ENCODE measurements at places on chromosomes 3 and 15. TPM values are rescaled to one million over a fixed set of nuclear protein-coding genes. Genes with fewer than 3 reads are reported as not detected.

Gene CFAP100
- not detected for total RNA-seq

- no peak for DNase-seq
- no peaks in the 10 kb centered on the region for H3K36me3 ChIP-seq
- H3K4me1 ChIP-seq = no peaks in the 10 kb centered on the region
- H3K27me3 ChIP-seq = peaks cover 12% of the 10 kb centered on the region
Observed at GRCh38 chr15:31598620-31599019, 272.0 kb downstream of the KLF13 start.

GRCh38 chr3:82654708-82655107 is 893.3 kb upstream of the GBE1 start:
- no peaks in the 10 kb centered on the region for H3K4me1 ChIP-seq
- H3K27ac ChIP-seq = no peak overlapping the region
- no peak overlapping the region for H3K4me3 ChIP-seq
- H3K36me3 ChIP-seq = no peaks in the 10 kb centered on the region
- no peaks in the 10 kb centered on the region for H3K27me3 ChIP-seq

- H3K4me3 ChIP-seq = no peak overlapping the region
- DNase-seq = no peak
- no peaks in the 10 kb centered on the region for H3K4me1 ChIP-seq
- H3K27ac ChIP-seq = no peak overlapping the region
- no peaks in the 10 kb centered on the region for H3K36me3 ChIP-seq
Observed at GRCh38 chr3:122938783-122939425, 88.7 kb downstream of the SEMA5B start.

DNA sequence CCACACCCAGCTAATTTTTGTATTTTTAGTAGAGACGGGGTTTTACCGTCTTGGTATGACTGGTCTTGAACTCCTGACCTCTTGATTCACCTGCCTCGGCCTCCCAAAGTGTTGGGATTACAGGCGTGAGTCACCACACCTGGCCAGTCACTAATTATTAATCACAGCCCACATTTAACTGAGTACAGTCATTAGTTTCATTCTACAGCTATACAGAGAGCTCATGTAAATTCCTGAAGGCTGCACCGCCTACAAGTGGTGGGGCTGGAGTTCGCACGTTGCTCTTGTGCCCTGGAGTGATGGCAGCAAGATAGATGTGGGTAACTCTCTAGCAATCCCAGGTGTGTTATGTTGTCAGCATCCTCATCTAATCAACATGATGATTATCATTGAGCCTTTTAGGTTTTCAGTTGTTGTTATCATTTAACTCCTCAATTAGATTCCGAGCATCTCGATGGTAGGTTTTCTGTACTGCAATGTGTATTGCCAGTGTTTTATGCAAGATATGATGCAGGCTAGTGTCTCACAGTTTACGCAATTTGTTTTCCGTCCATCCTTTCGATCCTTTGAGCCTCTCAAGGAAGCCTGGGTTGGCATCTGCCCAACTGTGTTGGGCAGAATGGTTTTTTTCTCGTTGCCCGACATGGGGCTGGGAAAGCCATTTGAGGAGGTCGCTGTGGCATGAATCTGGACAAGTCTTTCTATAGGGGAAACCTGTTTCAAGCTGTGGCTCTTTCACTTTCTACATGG is 216.3 kb downstream of the LPP start:
- DNase-seq = no peak
- H3K27ac ChIP-seq = no peak overlapping the region
- H3K4me3 ChIP-seq = no peak overlapping the region
- peaks cover 6% of the 10 kb centered on the region for H3K36me3 ChIP-seq

DNA sequence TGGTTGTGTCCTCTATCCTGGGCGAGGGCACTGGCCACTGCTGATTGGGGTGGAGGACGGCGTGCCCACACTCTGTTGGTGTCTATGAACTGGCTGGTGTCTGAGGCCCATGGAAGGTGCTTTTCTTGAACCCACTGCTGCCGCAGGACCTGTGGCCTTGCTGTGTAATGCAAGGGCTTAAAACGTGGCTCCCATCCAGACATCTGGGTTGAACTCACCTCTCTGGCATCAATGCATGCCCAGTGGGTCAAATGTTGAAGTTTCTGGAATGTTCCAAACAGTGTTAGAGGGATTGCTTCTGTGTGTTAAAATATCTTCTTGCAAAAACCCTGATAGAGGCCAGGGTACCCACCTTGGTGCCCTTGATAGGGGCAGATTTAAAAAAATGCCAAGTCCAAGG is 42.6 kb downstream of the FAM3D start:
- no peak overlapping the region for H3K4me3 ChIP-seq
- no peaks in the 10 kb centered on the region for H3K27me3 ChIP-seq
- no peak for DNase-seq

GRCh38 chr15:92118162-92118935 is 264.8 kb downstream of the SLCO3A1 start:
- no peaks in the 10 kb centered on the region for H3K4me1 ChIP-seq
- no peak overlapping the region for H3K4me3 ChIP-seq
- no peak overlapping the region for H3K27ac ChIP-seq
- DNase-seq = no peak
- H3K27me3 ChIP-seq = no peaks in the 10 kb centered on the region

DNA sequence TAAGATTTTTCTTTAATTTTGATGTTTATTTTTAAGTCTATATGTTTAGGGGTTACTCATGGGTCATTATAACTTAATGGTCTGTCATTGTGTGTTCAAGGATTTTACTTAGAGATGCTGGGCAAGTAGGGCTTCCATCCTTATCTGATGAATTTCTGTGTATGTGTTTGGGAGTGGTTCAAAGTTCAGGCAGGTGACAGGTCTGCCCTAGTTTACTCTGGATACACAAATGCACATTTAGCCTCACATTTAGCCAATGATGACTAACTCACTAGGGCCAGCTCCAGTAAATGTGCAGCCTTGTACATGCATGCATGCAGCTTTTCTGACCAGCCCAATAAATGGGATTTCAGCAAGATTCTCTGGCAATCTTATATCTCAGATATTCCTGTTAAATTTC is 554.1 kb downstream of the SI start:
- H3K27me3 ChIP-seq = no peaks in the 10 kb centered on the region
- H3K4me1 ChIP-seq = no peaks in the 10 kb centered on the region
- DNase-seq = no peak
- no peak overlapping the region for H3K27ac ChIP-seq
- H3K36me3 ChIP-seq = no peaks in the 10 kb centered on the region

- peak overlapping the region; percentile 99 for H3K27ac ChIP-seq
- peak overlapping the region; percentile 98 for H3K4me3 ChIP-seq
- peaks cover 53% of the 10 kb centered on the region for H3K4me1 ChIP-seq
- H3K27me3 ChIP-seq = no peaks in the 10 kb centered on the region
- peak; percentile 67 for DNase-seq
Observed at GRCh38 chr15:44712346-44713005, 1.2 kb downstream of the B2M start.

- no peaks in the 10 kb centered on the region for H3K36me3 ChIP-seq
- H3K27ac ChIP-seq = no peak overlapping the region
- peaks cover 29% of the 10 kb centered on the region for H3K4me1 ChIP-seq
- no peak overlapping the region for H3K4me3 ChIP-seq
Observed at GRCh38 chr3:48015431-48016180, 610 bp downstream of the MAP4 start.

DNA sequence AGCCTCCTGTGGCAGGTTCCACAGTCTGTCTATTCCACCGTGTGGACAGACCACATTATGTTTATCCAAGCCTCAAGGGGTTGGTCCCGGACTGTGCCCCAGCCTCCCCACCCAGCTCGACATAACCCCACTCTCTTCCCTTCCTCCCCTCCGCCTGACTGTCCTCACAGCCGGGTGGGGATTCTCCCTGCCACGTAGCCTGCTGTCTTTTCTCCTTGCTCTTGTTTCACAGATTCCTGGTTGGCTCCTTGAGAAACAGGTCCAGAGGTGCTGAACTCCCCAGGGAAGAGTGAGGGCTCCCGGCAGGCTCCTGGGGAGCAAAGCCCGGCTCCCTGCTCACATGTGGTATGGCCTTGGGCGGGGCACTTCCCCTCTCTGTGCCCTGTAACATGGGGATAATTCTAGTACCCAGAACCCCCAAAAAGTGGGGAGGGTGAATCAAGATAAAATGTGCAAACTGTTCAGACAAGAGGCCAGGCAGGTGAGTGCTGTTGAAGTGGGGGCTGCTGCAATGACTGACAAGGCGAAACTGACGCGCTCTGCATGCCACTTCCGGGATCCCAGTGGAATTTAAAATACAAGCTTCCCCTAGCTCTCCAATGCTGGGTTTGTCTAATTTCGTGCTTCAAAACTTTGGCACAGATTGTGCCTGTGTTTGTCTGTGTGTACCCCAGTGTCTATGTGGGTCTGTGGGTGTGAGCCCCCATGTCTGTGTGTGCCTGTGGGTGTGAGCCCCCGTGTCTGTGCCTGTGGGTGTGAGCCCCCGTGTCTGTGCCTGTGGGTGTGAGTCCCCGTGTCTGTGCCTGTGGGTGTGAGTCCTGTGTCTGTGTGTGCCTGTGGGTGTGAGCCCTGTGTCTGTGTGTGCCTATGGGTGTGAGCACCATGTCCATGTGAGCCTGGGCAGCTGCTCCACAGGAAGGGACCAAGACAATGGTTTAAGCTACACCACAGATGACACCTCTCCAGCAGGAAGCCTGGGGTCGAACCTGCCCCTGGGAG is 160.6 kb upstream of the IQSEC1 start:
- peaks cover 24% of the 10 kb centered on the region for H3K4me1 ChIP-seq
- peak overlapping the region; percentile 53 for H3K27ac ChIP-seq
- no peak for DNase-seq

DNA sequence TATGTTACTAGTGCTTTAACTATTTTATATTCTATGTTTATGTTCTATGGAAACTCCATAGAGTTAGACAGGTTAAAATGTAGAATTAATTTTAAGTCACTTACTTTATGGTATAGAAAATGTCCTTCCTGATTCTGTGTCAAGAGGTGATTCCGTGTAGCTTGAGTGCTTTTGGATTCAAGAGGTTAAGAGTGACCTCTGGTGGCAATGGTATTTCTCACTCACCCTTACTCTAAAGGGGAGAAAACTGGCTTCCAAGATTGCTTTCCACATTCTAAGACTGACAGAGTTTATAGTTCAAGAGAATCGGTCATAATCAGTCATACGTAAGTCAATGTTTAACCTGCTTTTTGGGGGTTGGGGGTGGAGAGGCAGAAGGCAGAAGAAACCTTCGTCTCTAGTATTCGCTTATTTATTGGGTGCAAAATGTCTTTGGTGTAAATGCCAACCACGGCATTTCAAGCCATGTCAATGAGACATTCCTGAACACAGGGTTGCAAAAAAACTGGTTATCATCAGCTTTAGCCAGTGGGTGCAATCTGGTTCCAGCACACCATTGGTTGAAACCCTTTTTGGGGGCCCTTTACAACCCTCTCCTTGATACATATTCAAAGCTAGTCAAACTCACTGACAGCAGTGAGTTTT is 92.0 kb upstream of the VGLL3 start:
- no peak overlapping the region for H3K4me3 ChIP-seq
- peaks cover 12% of the 10 kb centered on the region for H3K4me1 ChIP-seq
- no peak overlapping the region for H3K27ac ChIP-seq
- no peaks in the 10 kb centered on the region for H3K36me3 ChIP-seq
- DNase-seq = no peak
- H3K27me3 ChIP-seq = peaks cover 2% of the 10 kb centered on the region

DNA sequence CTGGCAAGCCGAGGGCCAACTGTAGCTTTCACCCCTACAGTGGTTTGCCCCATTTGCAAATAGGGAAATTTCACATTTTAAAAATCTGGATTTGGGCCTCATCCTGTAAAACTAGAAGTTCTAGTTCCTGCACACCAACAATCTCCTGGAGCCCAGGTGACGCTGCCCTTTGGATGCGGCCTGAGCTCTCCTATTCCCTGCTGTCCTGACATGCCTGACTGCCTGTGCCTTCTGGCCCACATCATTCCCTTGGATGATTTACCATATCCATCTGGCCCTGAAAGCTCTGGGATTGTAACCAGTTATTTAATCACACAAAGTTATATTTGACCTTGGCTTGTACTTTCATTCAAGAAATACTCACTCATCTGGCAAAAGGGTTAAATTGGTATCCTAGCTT is 272.3 kb downstream of the ARRDC4 start:
- DNase-seq = no peak
- H3K36me3 ChIP-seq = no peaks in the 10 kb centered on the region
- no peak overlapping the region for H3K4me3 ChIP-seq

DNA sequence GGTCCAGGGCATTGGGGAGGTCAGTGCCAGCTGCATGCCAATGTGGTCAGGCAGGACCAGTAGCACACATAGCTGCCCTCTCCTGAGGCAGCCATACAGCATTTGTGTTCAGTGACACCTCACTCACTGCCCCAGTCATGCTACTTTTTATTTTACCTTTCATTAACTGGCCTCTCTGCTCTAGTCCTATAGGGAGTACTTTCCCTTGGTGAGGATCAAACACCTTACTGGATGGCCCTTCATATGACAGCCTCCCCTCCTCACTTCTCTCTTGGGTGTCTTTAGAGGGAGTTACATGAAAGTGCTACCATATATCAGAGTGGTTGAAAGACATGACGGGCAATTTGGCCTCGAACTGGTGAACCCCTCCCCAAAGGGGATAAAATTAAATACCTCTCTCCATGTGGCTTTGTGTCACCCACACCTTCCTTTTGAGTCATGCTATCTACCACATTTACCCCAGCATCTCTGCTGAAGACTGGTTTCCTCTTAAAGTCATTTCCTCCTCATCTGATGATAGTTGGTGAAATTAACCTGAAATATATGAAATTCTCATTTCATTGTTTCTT is 17.6 kb downstream of the RLBP1 start:
- H3K27ac ChIP-seq = peak overlapping the region; percentile 76
- peak overlapping the region; percentile 24 for H3K4me3 ChIP-seq
- H3K27me3 ChIP-seq = no peaks in the 10 kb centered on the region
- peak; percentile 45 for DNase-seq
- H3K36me3 ChIP-seq = peaks cover 35% of the 10 kb centered on the region
- H3K4me1 ChIP-seq = peaks cover 50% of the 10 kb centered on the region

All from activated T-helper 2 cell treated with anti-CD3 and anti-CD28 coated beads, Interferon-gamma antibody, Interleukin-2, Interleukin-4, amounts not matched to agents 10 μg/mL and 5 μg/mL and 100 μg/mL, durations not matched to agents 14 hours and 24 hours and 36 hours (primary cell).